ENCODE measurements at places on chromosomes 2 and 18. TPM values are rescaled to one million over a fixed set of nuclear protein-coding genes. Genes with fewer than 3 reads are reported as not detected.

- no peak overlapping the region for H3K4me3 ChIP-seq
- H3K36me3 ChIP-seq = no peaks in the 10 kb centered on the region
- H3K27ac ChIP-seq = no peak overlapping the region
Measured at GRCh38 chr2:21258082-21258481, 134.3 kb downstream of the TDRD15 start.

GRCh38 chr2:19550750-19551149 is 192.3 kb upstream of the OSR1 start:
- no peaks in the 10 kb centered on the region for H3K27me3 ChIP-seq
- DNase-seq = no peak
- no peaks in the 10 kb centered on the region for H3K36me3 ChIP-seq
- H3K27ac ChIP-seq = no peak overlapping the region
- no peak overlapping the region for H3K4me3 ChIP-seq

DNA sequence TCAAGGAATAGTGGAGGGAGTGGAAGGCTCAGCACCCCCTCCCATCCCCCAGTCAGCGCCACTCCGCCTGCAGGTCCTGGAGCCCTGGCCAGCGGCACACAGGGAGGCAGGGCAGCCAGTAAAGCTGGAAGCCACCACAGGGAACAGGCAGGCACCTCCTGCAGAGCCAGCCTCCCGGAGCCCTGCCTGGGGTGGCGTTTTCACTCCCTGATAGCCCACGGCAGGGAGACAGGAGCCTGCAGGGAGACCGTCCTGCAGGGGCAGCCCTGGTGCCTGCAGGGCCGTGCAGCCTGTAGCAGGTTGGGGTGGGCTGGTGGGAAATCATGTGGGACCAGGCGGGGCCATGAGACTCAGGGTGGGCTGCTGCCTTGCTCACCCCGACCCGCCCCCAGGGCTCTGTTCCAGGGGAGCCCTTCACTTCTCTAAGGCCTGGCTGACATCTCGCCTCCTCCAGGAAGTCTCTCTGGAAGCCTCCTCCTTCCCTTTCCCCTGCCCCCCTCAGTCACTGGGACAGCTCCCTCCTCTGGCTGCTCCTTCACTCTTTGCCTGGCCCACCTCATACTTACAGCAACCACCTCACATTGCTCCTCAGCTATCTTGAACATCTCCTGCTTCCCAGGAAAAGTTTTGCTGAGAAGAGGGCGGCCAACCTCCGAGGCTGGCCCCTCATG is 221.0 kb downstream of the GLI2 start:
- H3K27ac ChIP-seq = no peak overlapping the region
- H3K27me3 ChIP-seq = no peaks in the 10 kb centered on the region
- H3K4me1 ChIP-seq = no peaks in the 10 kb centered on the region
- H3K36me3 ChIP-seq = no peaks in the 10 kb centered on the region
- DNase-seq = no peak

- no peaks in the 10 kb centered on the region for H3K27me3 ChIP-seq
- no peak overlapping the region for H3K27ac ChIP-seq
- DNase-seq = no peak
- no peaks in the 10 kb centered on the region for H3K4me1 ChIP-seq
Measured at GRCh38 chr18:4549164-4549872, 94.2 kb upstream of the DLGAP1 start.

DNA sequence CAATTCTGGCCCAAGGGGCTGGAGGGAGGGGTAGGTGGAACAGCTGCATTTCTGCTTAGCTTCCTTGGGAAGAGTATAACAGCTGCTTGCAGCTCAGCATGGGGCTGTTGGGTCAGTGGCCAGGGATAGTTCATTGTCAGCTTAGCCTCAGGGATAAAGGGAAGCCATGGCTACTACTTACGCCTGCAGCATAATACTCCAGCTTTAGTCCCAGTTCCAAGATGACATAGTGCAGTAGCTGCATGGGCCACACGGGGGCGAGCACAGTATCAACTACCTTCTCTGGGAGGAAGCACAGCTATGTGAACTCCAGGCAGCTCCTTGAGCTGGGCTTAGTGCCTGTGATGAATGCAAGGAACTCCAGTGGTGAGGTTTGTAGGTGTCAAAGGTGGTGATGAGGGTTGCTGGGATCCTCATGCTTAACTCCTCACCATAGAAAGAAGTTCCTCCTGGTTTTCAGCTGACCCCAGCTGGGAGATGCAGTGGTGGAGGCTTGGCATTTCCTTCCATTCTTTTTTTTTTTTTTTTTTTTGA is 35.4 kb upstream of the RHOB start:
- no peak overlapping the region for H3K27ac ChIP-seq
- no peaks in the 10 kb centered on the region for H3K36me3 ChIP-seq
- H3K27me3 ChIP-seq = no peaks in the 10 kb centered on the region
- H3K4me3 ChIP-seq = no peak overlapping the region

- no peak for DNase-seq
- no peaks in the 10 kb centered on the region for H3K4me1 ChIP-seq
- H3K27me3 ChIP-seq = no peaks in the 10 kb centered on the region
- no peak overlapping the region for H3K27ac ChIP-seq
- no peaks in the 10 kb centered on the region for H3K36me3 ChIP-seq
- H3K4me3 ChIP-seq = no peak overlapping the region
Measured at GRCh38 chr2:10532638-10533101, 84.5 kb upstream of the ODC1 start.

DNA sequence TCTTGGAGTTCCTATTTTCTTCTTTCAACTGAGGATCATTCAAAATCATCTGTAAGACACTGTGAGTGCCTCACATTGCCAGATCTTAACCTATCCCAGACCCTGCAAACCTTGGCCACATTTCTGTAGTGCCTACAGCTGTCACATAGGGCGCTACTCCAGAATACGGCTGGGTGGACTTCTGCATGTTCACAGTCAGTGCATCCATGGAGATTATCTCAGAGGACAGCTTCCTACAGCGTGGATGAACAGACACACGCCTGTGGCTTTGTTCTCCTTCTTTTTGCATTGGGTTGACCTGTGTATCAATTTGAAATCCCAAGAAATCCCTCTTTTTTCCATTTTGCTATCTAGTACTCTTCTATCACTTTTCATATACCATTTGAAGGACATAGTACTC is 1.9 kb upstream of the KLHL29 start:
- H3K4me1 ChIP-seq = no peaks in the 10 kb centered on the region
- no peak for DNase-seq
- no peaks in the 10 kb centered on the region for H3K27me3 ChIP-seq
- no peak overlapping the region for H3K27ac ChIP-seq

DNA sequence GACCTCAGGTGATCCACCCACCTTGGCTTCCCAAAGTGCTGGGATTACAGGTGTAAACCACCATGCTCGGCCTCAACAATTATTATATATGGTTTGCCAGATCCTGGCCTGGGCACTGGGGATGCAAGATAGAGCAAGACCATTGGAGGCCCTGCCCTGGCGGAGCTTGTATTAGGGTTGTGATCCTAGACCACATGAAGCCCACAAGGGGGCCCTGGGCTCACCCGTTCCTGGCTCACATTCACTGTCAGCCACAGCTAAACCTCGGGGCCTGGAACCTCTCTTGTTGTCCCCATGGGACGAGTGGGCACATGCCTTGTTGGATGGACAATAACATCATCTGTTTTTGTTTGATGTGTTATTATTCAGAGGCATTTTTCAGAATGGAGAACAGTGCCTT is 14.9 kb downstream of the HPCAL1 start:
- H3K27ac ChIP-seq = no peak overlapping the region
- H3K36me3 ChIP-seq = no peaks in the 10 kb centered on the region
- no peaks in the 10 kb centered on the region for H3K4me1 ChIP-seq
- no peak for DNase-seq
- no peak overlapping the region for H3K4me3 ChIP-seq
- no peaks in the 10 kb centered on the region for H3K27me3 ChIP-seq

GRCh38 chr2:42951263-42951938 is 159.0 kb upstream of the HAAO start:
- peak overlapping the region; percentile 18 for H3K27ac ChIP-seq
- H3K4me3 ChIP-seq = no peak overlapping the region
- H3K4me1 ChIP-seq = peaks cover 8% of the 10 kb centered on the region
- no peaks in the 10 kb centered on the region for H3K36me3 ChIP-seq

DNA sequence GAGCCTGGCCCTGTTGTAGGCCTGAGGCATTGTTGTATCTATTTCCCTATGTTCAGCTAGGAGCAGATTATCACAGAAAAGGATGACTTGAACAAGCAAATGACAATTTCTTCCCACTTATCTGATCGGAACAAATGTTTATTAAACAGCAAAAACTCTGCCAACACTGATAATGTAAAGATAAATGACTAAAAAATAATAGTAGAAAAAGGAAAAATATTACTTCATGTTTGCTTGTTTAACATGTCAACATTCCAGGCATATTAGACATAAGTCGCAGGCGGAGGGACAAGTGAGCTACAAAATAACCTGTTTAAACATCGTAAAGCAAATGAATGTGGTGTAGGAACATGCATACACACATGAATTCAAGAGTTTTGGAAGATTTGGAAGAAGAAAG is 257.9 kb downstream of the TMX3 start:
- no peaks in the 10 kb centered on the region for H3K36me3 ChIP-seq
- H3K27me3 ChIP-seq = no peaks in the 10 kb centered on the region
- no peak overlapping the region for H3K4me3 ChIP-seq
- H3K4me1 ChIP-seq = no peaks in the 10 kb centered on the region

GRCh38 chr2:67451086-67451832 is 54.1 kb downstream of the ETAA1 start:
- H3K36me3 ChIP-seq = no peaks in the 10 kb centered on the region
- no peaks in the 10 kb centered on the region for H3K4me1 ChIP-seq
- H3K27ac ChIP-seq = no peak overlapping the region
- no peak for DNase-seq

- H3K4me3 ChIP-seq = no peak overlapping the region
- no peak for DNase-seq
- no peaks in the 10 kb centered on the region for H3K4me1 ChIP-seq
- no peaks in the 10 kb centered on the region for H3K27me3 ChIP-seq
- H3K36me3 ChIP-seq = no peaks in the 10 kb centered on the region
- no peak overlapping the region for H3K27ac ChIP-seq
Measured at GRCh38 chr18:24342347-24342746, 55.3 kb downstream of the OSBPL1A start.

FRZB gene
- 0.29 TPM for total RNA-seq

KATNAL2 gene
- total RNA-seq = not detected

CRYBA2 gene
- total RNA-seq = not detected

GALNT5 gene
- 0.26 TPM for total RNA-seq

DCDC2C gene
- not detected for total RNA-seq

UGT1A10 gene
- total RNA-seq = not detected

PROM2 gene
- total RNA-seq = 3.7 TPM

GALNT1 gene
- total RNA-seq = 22.9 TPM

Data from uterus (tissue), 4 donors.